Activated CD4-positive, alpha-beta T cell treated with anti-CD3 and anti-CD28 coated beads, Interleukin-2, amount 50 U/mL, for 16 hours (primary cell): ENCODE measurements at places on chromosomes 16 and 17.

DNA sequence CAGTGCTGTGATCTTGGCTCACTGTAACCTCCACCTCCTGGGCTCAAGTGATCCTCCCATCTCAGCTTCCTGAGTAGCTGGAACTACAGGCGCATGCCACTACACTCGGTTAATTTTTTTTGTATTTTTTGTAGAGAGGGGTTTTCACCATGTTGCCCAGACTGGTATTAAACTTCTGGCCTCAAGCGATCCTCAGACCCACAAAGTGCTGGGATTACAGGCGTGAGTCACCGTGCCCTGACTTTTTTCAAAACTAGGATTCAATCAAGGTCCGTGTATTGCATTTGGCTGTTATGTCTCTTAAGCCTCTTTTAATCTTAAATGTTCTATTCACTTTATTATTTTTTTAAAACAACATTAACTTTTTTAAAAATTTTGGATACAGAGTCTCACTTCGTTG, 4.3 kb upstream of the CCL22 start:
- DNase-seq, result no peak

DNA sequence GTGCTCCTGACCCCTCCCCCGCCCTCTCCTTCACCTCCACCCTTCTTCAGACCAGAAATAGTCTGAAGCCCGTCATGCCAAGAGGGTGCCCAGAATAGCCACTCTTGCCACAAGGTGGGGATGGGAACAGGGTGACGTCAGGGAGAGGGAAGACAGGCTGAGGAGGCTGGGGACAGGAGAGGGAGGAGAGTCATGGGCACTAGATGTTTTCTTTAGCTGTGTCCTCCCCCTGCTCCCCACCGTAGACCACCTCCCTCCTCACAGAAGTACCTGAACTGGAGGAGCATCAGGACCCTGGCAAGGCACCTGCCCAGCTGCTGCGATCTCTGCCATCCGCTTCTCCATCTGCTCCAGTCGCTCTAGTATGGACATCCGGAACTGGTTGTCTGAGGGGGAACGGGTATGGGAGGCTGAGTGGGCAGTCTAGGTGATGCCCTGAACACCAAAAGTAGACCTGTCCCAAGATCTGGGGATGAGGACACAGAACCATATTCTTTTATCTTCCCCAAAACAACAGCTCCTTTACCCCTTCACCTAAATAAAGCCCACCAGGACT, 6.6 kb upstream of the SPAG7 start:
- no peak for DNase-seq

- no peak for DNase-seq
Observed at GRCh38 chr16:81650982-81651562, 128.0 kb upstream of the PLCG2 start.

- no peak for DNase-seq
Observed at GRCh38 chr17:42025191-42025579, 5.3 kb downstream of the NKIRAS2 start.

- no peak for DNase-seq
Observed at GRCh38 chr17:82891911-82892310, 52.1 kb upstream of the ZNF750 start.

GRCh38 chr17:57464191-57464864, 208.0 kb downstream of the MSI2 start:
- DNase-seq, result no peak

- DNase-seq, result peak; percentile 77
Observed at GRCh38 chr17:74282587-74283370, 8.7 kb downstream of the DNAI2 start.

DNA sequence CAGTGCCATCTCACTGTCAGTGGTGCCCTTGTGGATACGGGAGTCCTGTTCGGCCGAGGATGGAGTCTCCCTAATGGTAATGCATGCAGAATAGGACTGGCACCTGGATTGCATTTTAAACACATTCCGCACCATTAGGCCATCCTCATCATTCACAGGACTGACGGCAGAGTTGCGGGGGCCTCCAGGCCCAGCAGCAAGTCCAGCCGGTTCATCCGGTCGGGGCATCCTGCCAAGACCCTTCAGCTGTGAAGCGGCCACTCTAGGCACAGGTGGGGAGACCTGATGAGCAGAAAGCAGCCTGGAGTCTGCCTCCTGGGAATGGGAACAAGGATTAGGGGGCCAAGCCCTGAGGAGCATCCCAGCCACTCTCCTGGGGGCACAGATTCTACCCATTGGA, 90.3 kb upstream of the XYLT1 start:
- no peak for DNase-seq

DNA sequence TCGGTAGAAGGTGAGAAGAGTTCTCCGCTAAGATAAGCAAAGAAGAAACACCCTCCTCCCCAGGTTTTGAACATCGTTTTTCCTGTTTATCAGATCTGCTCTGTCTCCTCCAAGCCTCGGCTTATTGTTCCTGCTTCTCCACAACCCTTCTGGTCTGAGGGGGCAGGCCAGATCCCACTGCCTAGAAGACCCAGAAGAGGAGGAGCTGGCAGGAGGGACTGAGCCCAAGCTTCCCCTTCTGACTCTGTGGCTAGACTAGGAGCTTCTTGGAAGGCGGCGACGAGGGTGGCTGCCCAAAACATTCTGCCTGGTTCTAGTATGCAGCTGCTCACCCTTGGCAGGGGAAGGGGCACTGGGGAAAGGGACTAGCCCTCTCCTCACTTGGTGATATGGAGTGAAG, 5.2 kb upstream of the HOXB5 start:
- DNase-seq, result no peak

- DNase-seq, result no peak
Observed at GRCh38 chr17:47717261-47717697, 15.8 kb upstream of the TBX21 start.

DNA sequence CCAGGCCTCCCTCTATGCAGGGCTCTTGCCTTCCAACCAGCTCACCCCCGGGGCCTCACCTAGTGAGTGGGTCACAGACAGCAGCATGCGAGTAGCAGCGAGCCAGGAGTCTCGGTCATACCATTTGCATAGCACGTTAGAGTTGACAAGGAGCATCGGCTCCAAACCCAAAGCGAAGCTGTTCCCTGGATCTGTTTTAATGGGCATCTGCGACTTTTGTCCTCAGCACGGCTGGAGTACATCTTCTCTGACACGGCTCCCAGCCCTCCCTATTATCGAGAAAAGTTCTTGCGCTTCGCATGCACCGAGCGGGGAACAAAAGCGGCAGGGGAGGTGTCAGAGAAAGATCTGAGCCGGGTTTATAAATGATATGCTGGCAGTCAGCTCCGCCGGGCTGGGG, 253.3 kb downstream of the MAF start:
- no peak for DNase-seq

DNA sequence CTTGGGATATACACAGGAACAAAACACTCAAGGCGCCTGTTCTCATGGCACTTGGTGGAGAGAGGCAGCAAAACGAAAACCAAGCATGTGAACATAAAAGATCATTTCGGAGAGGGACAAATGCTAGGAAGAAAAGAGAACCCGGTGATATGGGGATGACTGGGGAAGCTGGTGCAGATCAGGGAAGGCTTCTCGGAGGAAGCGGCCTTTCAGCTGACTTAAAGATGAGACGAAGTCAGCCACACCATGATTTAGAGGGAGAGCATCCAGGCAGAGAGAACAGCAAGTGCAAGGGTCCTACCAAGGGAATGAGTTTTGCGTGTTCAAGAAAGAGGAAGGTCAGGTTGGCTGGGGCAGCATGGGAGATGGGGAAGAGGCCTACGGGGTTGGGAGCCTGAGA, 250.9 kb downstream of the KATNIP start:
- no peak for DNase-seq

GRCh38 chr16:75099075-75099667, 17.4 kb downstream of the LDHD start:
- DNase-seq, result no peak

GRCh38 chr17:79842136-79842655, 3.0 kb upstream of the CBX4 start:
- no peak for DNase-seq

DNA sequence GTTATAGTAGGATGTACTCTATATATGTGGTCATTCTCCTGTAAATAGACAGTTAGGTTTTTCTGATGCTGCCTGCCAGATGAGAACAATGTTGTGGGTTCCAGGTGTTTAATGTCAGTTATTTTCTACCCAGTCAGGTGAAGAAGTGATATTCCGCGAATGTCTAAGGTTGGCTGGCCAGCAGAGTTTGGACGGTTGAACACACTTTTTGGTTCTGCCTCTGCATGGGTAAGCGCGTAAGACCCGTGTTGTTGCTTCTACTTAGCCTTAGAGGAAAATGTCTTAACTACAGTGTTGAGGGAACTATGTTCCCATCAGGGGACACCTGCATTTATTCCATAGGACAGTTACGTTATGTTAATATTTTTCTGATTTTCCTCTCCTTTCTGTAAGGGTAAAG, 162.6 kb downstream of the MAP2K6 start:
- no peak for DNase-seq

GRCh38 chr16:73031155-73031866, 16.6 kb downstream of the ZFHX3 start:
- no peak for DNase-seq

- DNase-seq, result no peak
Observed at GRCh38 chr16:78098595-78099270, 721 bp upstream of the WWOX start.

DNA sequence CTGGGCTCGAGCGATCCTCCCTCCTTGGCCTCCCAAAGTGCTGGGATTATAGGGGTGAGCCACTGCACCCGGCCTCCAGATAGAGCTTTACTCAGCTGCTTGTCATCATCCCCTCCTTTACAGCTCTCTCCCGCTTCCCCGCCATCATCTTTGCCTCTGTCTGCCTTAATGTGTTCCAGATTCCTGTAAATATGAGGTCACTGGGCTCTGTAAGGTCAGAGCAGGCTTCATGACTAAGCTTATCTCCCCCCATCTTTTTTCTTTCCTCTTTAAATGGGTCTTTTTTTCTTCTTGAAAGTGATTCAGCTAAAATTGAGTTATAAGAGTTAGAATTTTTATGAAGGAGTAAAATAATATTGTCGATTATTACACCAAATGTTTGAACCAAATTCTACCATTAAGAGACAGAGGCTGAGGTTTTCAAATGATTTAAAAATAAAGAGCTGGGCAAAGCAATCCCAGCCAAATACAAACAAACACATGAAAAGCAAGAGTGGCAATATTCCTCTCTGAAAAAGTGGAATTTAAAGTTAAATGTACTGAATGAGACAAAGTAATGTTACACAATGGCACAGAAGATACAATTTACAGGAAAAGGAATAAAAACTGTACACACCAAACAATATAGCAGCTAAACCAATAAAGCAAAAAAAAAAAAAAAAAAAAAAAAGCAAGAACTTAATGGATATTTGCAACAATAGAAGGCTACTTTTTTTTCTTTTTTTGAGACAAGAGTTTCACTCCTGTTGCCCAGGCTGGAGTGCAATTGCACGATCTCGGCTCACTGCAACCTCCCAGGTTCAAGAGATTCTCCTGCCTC, 62.1 kb downstream of the CRISPLD2 start:
- no peak for DNase-seq

- no peak for DNase-seq
Observed at GRCh38 chr17:47993031-47993564, 22.2 kb downstream of the CDK5RAP3 start.

DNA sequence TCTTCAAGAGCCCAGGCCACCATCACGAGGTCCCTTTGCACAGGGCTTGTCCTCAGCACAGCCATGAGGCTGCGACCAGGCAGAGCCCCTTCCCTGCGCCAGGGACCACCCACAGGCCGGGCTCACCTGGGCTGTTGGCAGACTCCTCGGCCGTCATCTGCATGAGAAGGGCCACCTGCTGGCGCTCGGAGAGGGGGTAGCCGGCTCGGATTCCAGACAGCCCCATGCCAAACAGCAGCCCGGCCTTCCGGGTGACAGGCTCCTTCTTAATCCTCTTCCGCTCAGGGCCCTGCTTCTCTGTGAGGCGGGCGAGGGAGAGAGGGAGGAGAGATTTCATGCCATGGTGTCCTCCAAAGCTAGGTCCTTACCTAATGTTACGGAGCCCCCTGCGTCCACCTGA, 73.4 kb downstream of the ZNF778 start:
- no peak for DNase-seq

DNA sequence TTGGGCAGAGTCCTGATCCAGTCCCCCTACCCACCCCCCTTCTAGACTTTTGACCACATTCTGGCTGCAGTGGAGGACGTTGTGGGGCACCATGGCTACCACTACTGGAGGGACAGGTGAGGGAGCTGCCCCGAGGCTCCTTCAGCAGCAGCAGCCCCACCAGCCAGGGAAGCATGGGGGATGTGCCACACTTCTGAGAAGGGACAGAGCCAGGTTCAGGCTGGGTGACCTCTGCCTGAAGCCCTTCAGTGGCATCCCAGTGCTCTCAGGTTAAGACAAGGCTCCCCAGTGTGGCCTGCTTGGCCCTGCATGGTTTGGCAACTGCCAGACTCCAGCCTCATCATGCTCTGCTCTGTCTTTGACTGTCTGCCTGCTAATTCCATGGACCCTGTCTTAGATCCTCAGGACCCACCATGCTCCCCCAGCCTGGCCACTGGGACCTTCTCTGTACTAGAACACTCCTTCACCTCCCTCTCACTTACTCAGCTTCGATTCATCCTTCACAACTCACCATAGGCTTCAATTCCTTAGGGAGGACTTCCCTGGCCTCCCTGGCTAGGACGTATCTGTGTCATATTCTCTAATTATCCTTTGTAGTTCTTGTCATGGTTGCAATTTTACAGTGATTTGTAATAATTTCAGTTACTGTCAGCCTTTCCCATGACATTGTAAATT, 8.8 kb downstream of the SLC9A5 start:
- no peak for DNase-seq

DNA sequence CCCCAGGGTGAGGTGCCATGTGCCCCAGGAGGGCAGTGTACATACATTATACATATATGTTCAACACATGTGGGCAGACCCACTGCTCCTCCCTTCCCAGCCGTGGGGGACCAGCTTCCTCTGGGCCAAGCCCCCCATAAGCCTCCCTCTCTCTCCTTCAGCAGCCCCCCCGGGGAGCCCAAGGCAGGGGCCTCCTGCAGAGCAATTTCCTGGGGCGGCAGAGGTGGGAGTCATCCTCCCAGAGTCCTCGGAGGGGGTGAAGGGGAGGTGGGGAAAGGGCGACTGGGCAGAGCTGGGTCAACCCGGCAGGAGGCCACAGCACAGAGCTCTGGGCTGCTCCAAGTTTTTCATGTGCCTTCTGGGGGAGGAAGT, 235.1 kb downstream of the ZNF423 start:
- DNase-seq, result no peak

DNA sequence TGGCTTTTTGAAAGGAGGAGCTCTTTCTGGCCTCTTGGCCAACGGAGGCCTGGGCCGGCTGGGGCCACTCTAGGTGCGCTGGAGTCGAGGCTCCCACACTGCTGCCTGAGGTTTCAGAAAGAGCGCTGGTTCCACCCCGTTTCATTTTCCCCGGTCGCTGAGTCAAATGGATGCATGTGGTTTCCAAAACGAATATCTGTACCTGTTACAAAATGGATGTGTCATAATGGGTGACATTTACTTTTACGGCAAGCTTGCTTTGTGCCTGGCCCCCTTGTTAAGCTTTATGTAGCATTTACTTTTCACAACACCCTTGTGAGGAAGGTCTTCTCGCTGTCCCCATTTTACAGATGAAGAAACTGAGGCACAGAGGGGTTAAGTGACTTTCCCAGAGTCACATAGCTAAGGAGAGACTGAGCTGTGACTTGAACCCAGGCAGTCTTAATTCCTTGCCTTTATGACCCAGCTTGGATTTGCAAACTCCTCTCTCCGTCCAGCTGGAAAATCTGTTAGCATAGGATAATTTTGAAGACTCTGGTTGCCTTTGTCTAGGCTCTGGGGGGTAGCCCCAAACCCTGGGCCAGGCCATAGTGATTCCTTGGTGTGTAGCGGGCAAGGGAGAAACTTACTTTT, 10.6 kb downstream of the KSR1 start:
- DNase-seq, result peak; percentile 95

- DNase-seq, result no peak
Observed at GRCh38 chr17:38575781-38576180, 30.0 kb downstream of the SRCIN1 start.
